ENCODE measurements at places on chromosomes 6 and 20.

DNA sequence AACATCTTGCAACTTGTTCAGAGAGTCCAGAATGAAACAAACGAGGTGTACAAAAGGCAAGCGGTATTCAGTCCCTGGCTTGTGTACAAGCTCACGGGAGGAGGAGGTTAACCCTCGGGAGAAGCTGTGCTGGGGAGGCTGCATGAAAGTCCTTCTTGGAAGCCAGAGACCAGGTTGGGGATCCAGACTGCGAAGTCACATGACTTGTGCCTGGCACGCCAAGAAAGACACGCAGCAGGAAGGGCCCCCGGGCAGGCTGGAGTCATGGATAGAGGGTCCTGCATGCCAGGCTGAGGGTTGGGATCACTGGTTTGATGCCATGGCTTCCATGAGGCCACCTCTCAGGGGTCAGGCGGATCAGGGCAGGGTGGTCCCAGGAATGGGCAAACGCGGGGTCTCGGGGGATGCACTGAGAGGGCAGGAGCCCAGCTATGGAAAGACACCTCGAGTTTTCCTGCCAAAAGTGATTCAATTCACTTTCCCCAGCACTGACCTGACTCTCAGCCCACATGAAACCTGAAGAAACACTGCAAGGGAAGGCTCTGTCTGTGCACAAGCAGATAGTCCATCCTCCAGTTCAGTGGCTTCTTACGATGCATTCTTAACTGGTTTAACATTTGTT is 79.4 kb downstream of the DLL1 start:
- no peak for DNase-seq

- no peak for DNase-seq
Measured at GRCh38 chr20:16616317-16616716, 43.1 kb upstream of the KIF16B start.

GRCh38 chr20:10200330-10200729 is 18.3 kb upstream of the SNAP25 start:
- DNase-seq: no peak

DNA sequence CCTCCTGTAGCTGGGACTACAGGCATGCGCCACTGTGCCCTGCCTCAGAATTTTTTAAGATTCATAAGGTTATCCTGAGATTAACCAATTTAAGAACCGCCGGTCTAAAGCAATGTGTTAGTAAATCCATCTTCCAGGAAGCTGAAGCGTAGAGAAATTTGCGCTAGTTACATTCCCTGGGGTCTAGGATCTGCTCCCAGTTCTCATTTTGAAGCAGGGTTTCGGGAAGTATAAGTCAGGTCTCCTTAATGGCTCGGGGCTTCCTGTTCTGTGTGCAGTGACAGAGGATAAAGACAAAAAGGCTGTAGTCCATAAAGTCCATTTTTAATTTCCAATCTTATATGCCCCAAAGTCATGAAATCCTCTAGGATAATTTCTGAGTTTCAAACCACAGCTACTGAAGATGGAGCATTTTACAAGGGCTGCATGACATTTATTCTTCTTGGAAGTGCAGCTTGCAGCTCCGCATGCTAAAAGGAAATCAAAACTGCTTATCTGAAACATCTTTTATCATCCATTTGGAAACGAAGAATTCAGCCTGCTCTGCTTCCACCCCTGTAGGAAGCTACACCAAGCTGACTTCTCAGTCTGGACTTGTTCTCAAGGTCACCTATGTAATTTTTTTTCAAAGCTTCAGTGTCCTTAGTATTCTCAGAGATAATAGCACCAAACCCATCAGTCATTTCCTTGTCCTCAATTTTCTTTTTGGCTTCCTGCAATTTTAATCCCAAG is 326.1 kb downstream of the PRL start:
- DNase-seq: no peak

- no peak for DNase-seq
Measured at GRCh38 chr6:142811923-142812322, 133.1 kb downstream of the HIVEP2 start.

DNA sequence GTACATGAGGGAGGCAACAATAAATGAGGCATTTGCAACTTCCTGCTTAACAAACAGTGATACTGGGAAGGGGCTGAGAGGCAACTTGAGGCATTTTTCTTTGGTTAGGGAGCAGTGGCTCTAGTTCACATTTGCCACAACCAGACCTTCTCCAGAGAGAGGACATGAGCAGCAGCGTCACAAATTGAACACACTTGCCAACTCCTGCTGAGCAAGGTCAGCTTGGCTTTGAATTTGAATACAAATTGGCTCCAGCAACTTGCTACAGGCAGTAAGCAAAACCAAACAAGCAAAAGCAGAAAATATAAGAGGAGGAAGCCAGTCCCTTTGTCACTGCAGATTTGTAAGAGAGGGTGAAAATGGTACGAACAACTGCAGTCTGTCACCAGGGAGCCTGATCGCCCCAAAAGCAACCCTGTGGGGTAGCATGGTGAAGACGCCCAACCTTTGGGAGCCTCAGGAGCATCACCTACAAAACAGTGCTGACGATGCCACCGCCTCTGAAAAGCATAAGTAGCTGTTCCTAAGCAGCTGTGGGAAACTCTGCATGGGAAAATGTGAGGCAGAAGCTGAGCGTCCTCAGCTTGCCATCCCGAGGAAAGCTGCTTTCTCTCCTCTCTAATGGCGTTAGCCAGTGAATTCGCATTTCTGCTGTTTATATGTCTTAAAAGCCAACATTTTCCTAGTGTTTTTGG is 378.7 kb downstream of the RNGTT start:
- DNase-seq: no peak

- DNase-seq: no peak
Measured at GRCh38 chr6:64553249-64553786, 917.7 kb downstream of the PHF3 start.

GRCh38 chr6:39440039-39440426 is 117.5 kb upstream of the KCNK16 start:
- no peak for DNase-seq

DNA sequence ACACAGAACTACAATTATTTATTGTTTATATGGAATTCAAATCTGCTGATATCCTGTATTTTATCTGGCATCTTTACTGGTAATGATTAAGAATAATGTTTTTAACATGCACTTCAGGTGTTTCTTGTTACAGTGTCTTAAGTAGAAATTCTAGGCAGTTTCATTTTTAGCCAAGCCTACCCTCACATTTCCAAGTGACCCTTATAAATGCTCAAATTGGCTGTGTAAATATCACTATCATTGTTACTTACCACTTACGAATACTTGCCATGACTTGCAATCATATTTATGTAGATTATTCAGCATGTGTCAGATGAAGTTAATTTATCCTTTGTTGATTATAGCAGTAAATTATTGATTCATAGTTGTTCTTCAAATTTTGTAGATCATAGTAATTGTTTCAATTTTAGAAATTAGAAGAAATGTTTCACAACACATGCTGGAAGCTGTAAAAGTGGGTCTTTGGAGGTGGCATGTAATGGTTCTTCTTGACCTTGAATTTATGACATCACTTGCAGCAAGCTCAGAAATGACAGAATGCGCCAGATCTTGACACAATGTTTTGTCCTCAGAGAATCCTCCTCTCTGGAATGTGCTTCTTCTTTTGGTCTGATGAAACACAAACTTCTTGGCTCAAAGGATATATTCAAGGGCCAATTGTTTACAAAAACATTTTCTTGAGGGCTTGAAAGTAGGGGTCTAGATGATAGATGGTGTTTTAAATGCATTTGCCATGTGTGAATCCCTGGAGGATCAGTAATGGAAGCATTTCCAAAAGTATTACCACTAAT is 471.8 kb downstream of the COL12A1 start:
- no peak for DNase-seq

DNA sequence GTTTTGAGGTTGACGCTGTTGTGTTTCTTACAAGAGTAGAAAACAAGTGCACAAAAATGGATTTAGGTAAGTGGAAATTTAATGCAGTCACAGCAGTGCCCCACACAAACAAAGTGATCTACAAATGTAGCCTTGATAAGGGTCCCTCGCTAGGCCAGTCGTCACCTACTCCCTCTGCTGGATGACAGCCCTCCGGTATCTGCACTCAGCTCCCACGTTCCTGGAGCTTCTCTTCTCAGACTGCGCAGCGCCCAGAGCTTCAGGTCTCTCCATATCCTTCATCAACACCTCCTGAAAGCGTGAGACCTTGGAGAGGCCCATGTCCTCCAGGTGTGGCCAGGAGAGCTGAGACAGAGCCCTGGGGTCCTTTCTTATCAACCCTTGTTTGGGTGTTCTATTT is 58.3 kb upstream of the MAP3K4 start:
- no peak for DNase-seq

DNA sequence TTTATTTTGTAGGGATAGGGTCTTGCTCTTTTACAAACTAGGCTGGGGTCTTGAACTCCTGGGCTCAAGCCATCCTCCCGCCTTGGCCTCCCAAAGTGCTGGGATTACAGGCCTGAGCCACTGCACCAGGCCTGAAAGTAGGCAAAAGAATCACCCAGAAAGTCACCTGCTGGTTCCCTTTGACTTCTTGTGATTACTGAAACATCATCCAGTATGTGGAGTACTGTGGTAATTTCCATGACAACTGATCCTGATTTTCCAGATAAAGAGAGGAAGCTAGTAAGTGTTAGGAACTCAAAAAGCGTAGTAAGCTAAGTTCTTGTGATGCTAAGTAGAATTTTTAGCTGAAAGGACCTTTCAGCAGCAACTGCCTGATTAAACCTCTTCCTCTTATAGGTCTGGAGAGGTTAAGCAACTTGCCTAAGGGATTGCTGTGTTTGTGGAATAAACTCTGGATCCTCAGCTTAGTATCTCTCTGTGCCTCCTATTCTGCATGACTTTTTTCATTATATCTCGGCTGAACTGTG is 16.8 kb downstream of the RALY start:
- DNase-seq: no peak

DNA sequence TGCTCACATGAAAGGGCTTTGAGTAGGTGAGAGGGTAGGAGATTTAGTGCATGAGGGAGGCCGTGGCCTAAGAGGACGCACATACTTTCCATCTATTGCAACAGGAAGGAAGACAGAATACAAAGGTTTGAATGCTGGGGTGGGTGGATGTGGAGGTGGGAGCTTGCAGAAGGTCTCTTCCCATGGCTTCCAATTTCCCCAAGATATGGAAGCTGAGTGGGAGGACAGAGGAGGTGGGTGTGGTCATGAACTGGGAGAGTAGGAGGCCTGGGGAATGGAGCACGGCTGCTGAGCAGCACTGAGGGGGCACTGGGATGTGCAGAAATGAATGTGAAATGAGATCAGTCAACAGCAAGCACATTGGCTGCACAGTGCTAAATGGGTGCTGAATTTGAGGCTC is 70.3 kb downstream of the SCML4 start:
- no peak for DNase-seq

DNA sequence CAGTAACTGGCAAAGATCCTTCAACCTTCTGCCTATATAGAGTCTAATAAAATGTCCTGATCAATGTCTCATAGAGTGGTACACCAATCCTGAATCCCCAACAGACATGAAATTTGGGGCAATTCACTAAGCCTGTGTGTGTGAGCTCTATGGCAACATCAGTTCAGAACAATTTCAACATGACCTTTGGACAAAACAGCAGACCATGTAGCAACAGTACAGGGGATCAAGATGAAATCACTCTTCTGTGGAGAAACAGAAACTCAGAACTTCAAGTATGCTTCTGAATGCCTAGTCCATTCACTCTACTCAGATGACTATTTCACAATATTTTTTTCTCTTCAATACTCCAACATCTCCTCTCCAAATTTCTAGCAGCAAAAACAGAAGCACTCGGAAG is 49.1 kb upstream of the OPRM1 start:
- DNase-seq: no peak

- no peak for DNase-seq
Measured at GRCh38 chr20:13396826-13397225, 175.8 kb downstream of the ISM1 start.

DNA sequence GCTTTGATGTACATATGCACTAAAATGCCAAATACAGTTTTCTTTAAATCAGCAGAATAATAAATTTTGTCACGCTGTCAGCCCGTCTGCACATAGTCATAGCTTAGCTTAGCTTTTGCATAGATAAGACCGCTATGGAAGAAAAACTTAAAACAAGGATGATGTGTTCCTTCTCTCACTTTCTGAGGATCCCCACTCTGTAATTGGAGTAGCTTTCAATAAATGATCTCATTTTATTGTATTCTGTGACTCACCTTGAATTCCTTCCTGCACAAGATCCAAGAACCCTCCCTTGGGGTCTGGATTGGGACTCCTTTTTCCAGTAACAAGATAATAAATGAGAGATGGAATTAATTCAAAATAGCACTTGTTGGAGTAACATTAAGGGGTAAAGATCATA is 186.2 kb downstream of the CDH26 start:
- no peak for DNase-seq

- DNase-seq: no peak
Measured at GRCh38 chr6:107064579-107065065, 36.6 kb downstream of the MTRES1 start.

GRCh38 chr6:164359441-164359840 is 944.9 kb downstream of the QKI start:
- no peak for DNase-seq

- no peak for DNase-seq
Measured at GRCh38 chr6:14243597-14243996, 126.0 kb downstream of the CD83 start.

- DNase-seq: no peak
Measured at GRCh38 chr20:57205606-57206219, 60.7 kb downstream of the BMP7 start.

GRCh38 chr20:19995220-19995863 is 21.8 kb upstream of the NAA20 start:
- no peak for DNase-seq

DNA sequence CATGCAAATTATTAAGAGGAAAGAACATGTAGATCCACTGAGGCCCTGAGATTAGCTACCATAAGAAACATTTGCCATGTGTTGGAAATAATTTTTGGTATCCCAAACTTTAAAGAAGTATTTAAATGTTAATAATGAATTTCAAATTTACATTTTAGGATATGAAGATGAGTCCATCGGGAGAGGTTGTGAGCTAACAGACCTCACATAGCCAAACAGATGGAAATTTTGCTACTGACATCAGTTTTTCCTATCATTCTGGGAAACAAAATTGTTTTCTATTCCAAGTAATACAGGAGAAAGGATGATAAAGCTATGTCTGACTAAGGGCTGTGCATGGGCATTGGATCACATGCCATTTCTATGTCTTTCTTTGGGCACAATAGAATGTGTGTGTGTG is 809.6 kb downstream of the TENT5A start:
- DNase-seq: no peak

GRCh38 chr6:134529921-134530320 is 212.0 kb upstream of the SGK1 start:
- no peak for DNase-seq

GRCh38 chr20:62120990-62121775 is 1.1 kb upstream of the LSM14B start:
- DNase-seq: no peak

- DNase-seq: no peak
Measured at GRCh38 chr6:152378169-152378568, 259.0 kb downstream of the SYNE1 start.

DNA sequence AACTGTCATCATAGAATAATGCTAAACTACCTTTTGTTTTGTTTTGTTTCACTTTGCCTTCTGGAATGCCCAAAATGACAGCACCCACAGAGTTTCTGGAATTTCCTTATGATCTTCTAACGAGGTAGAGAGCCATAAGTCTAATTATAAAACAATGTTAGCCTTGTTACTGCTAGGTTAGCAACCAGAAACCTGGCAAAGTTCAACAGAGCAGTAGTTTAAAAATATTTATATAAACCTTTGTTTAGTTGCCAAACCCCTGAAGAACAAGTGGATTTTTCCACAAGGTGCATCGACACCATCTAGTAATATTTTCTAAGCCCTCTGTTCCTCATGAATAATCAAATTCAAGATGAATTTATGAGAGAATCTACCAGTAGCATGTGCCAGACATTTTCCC is 27.6 kb upstream of the IPCEF1 start:
- no peak for DNase-seq

- no peak for DNase-seq
Measured at GRCh38 chr6:140108167-140108566, 733.7 kb upstream of the CITED2 start.

Data from stimulated activated CD4-positive, alpha-beta T cell treated with anti-CD3 and anti-CD28 coated beads, Interleukin-1b, Interleukin-23, amount 100 ng/mL, for 1 hour (primary cell).